ENCODE measurements at places on chromosomes 7 and 10. TPM values are rescaled to one million over a fixed set of nuclear protein-coding genes. Genes with fewer than 3 reads are reported as not detected.
A peak's percentile ranks its signal among the peaks of the same experiment; 100 is the strongest.

OR9A2 gene
- total RNA-seq: not detected

FRAT1 gene
- 4.2 TPM for total RNA-seq

PRR15 gene
- total RNA-seq: not detected

PAPOLB gene
- 0.08 TPM for total RNA-seq

SORCS3 gene
- not detected for total RNA-seq

HSPA12A gene
- total RNA-seq: not detected

SH2D4B gene
- total RNA-seq: 0.21 TPM

GRM3 gene
- not detected for total RNA-seq

HOGA1 gene
- not detected for total RNA-seq

ARL3 gene
- 4.7 TPM for total RNA-seq

LGI1 gene
- not detected for total RNA-seq

IQUB gene
- not detected for total RNA-seq

TRIM73 gene
- 8.2 TPM for total RNA-seq

- no peak for DNase-seq
- H3K27me3 ChIP-seq: peaks cover 13% of the 10 kb centered on the region
- H3K27ac ChIP-seq: no peak overlapping the region
- no peaks in the 10 kb centered on the region for H3K4me1 ChIP-seq
- no peaks in the 10 kb centered on the region for H3K36me3 ChIP-seq
These were observed 62.2 kb downstream of the KCNMA1 start for GRCh38 chr10:77575271-77576006.

GRCh38 chr10:84098667-84099066 lies 40.6 kb upstream of the GHITM start:
- DNase-seq: no peak
- H3K27ac ChIP-seq: no peak overlapping the region
- H3K36me3 ChIP-seq: no peaks in the 10 kb centered on the region
- peaks cover 5% of the 10 kb centered on the region for H3K27me3 ChIP-seq
- no peak overlapping the region for H3K4me3 ChIP-seq
- H3K4me1 ChIP-seq: no peaks in the 10 kb centered on the region

DNA sequence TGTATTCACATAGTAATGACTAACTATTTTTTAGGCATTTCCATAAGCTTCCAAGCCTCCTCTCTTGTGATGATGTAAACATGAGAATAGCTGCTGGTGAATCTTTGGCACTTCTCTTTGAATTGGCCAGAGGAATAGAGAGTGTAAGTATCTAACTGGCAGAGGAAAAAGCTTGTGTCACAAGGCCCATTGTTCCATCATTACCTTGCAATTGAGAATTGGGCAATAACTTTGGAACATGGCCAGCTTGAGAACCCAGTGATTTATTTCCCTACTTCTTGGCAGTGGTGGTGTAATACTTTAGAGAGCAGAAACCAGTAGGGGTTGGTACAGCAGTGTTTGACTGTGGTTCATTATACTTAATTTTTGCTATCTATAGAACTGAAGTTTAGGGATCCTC lies 12.0 kb downstream of the IFRD1 start:
- no peaks in the 10 kb centered on the region for H3K4me1 ChIP-seq
- H3K4me3 ChIP-seq: no peak overlapping the region
- no peak overlapping the region for H3K27ac ChIP-seq
- peaks cover 56% of the 10 kb centered on the region for H3K36me3 ChIP-seq
- no peaks in the 10 kb centered on the region for H3K27me3 ChIP-seq

DNA sequence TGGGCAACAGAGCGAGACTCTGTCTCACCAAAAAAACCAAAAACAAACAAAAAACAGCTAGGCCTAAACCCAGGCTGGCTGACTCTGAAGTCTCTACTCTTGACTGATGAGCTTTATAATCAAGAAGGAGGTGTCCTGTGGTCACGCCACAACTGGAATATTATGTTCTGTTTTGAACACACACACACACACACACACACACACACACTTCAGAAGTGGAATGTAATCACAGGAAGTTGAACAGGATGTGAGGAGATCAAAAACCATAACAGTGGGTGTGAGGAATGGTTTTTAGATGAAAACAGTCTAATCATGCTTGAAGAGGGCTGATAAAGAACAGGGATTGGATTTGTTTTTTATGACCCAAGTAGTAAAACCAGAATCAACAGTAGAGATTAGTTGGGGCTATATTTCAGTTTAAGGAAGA lies 51.1 kb upstream of the IL6 start:
- peaks cover 91% of the 10 kb centered on the region for H3K4me1 ChIP-seq
- H3K27me3 ChIP-seq: no peaks in the 10 kb centered on the region
- peak; percentile 71 for DNase-seq
- peak overlapping the region; percentile 76 for H3K27ac ChIP-seq

DNA sequence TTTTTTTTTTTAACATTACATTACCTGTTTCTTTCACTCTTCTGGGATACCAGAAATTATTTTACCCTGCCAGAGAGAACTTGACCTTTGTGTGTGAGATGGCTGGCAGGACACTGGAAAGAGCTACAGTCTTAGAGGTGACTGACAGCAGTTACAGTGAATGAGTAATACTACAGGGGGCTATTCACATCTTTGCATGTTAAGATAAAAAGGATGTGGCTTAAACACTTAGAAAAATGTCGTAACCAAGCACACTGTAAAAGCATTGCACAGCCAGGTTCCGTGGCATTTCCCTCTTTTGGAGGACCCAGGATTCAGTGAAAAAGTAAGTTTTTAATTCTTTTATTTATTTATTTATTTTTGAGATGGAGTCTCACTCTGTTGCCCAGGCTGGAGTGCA lies 18.8 kb upstream of the TBC1D12 start:
- H3K4me3 ChIP-seq: no peak overlapping the region
- H3K4me1 ChIP-seq: no peaks in the 10 kb centered on the region
- peaks cover 4% of the 10 kb centered on the region for H3K27me3 ChIP-seq
- DNase-seq: no peak
- H3K36me3 ChIP-seq: no peaks in the 10 kb centered on the region

DNA sequence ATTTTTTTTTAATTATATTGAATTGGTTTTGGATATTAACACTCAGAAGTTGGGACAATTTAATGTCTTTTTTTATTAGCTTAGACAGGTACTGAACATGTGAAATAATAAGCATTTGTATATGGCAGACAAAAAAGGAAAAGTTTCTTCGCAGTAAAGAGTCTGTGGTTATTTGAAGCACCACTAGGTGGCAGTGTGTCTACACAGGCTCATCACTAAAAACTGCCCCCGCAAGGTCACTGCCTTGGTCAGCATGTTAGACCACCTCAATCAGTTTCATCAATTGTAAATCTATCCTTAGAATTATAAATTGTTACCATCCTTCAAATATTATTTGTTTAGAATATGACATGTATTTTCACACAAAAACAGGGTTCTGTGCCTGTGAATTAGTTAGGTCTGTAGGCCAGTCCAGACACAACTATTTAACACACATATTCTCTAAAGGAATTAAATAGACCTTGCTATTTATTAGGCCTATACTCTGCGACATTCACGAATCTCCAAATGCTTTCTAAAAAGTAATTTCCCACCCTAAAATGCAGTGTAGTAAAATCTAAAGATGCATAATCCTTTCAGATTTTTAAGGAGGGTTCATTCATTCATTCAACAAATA lies 17.0 kb downstream of the PNLIPRP3 start:
- no peak overlapping the region for H3K27ac ChIP-seq
- H3K4me3 ChIP-seq: no peak overlapping the region
- no peaks in the 10 kb centered on the region for H3K4me1 ChIP-seq
- no peaks in the 10 kb centered on the region for H3K36me3 ChIP-seq

- no peaks in the 10 kb centered on the region for H3K27me3 ChIP-seq
- H3K4me3 ChIP-seq: no peak overlapping the region
- no peaks in the 10 kb centered on the region for H3K36me3 ChIP-seq
- DNase-seq: no peak
- H3K27ac ChIP-seq: no peak overlapping the region
These were observed 298.7 kb downstream of the LRRTM3 start for GRCh38 chr10:67224553-67224952.

- peaks cover 62% of the 10 kb centered on the region for H3K4me1 ChIP-seq
- peak overlapping the region; percentile 53 for H3K4me3 ChIP-seq
- no peak for DNase-seq
- no peaks in the 10 kb centered on the region for H3K27me3 ChIP-seq
- H3K27ac ChIP-seq: peak overlapping the region; percentile 98
These were observed 21.6 kb upstream of the KLF6 start for GRCh38 chr10:3806603-3807002.

DNA sequence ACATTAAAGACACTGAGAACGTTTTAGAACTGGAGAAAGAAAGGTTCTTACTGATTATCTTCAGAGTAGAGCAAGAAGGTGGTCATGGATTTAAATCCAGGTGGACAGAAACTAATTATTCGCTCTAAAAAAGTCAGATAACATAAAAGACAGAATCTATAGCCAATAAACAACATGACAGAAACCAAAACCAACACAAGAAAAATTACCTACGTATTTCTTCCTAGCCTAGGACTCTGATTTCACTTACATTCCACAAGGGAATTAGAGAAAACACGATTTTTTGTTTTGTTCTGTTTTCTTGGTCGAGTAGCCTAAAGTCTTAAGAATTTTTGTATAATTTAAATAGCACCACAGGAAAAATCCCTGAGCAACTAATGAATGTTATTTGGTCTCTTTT lies 15.1 kb downstream of the CPA1 start:
- peak overlapping the region; percentile 31 for H3K4me3 ChIP-seq
- no peaks in the 10 kb centered on the region for H3K27me3 ChIP-seq
- peak overlapping the region; percentile 43 for H3K27ac ChIP-seq
- no peak for DNase-seq
- peaks cover 44% of the 10 kb centered on the region for H3K4me1 ChIP-seq

DNA sequence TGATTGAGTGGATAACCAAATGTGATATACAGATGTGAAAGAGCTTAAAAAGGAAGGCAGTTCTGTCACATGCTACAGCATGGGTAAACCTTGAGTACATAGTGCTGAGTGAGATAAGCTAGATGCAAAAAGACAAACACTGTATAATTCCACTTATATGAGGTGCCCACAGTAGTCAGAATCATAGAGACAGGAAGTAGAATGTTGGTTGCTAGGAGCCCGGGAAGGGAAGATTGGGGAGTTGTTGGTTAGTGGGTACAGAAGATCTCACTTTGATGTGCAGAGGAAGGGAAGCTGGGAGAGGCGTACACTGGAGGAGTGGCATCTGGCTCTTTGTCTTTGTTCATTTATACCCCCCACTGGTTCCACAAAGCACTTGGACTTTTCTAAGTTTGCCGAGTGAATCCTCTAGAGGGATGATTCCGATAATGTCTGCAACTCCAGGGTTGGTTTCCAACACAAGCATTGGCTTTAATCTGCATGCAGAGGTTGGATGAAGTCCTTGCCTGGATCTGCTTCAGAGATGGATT lies 39.5 kb downstream of the TSPAN14 start:
- no peak for DNase-seq
- H3K27me3 ChIP-seq: no peaks in the 10 kb centered on the region
- peak overlapping the region; percentile 51 for H3K4me3 ChIP-seq
- H3K4me1 ChIP-seq: peaks cover 99% of the 10 kb centered on the region
- H3K36me3 ChIP-seq: peaks cover 94% of the 10 kb centered on the region

DNA sequence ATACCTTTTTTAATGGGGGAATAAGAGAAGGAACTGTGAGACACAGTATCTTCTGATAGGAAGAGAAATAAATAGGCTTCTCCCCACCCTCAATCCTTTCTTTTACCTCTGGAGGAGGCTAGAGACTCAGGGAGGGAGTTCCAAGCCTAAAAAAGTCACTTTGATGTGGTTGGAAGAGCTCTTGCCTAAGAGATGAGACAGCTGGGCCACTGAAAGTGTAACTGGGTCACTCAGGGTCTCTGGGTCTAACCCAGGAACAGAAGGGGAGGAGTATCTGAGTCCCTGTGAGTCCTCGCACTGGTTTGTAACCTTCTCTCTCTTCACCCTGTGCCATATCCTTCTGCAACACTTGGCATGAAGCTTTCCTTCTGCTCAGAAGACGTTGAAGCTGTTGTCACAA lies 222.9 kb upstream of the AGK start:
- H3K4me1 ChIP-seq: no peaks in the 10 kb centered on the region
- DNase-seq: no peak
- H3K4me3 ChIP-seq: no peak overlapping the region
- no peak overlapping the region for H3K27ac ChIP-seq
- no peaks in the 10 kb centered on the region for H3K36me3 ChIP-seq

DNA sequence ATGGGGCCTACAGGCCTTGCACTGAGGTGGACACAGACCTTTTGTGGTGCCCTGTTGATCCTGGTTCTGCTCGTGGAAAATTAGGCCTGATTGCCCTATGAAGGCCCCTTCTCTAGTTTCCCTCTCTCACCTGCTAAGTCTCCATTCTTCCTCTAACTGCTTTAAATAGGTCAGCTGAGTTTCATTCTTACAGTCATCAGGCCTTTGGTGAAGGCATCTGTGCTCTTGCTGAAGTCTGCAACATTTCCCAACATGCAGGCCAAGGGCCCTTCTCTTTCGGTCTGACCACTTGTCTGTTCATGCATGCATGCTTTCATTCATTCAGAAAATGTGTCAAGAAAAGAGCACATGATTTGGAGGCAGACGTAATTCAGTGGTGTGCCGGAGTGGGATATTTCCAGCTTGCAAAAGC lies 244.0 kb downstream of the BUB3 start:
- no peaks in the 10 kb centered on the region for H3K36me3 ChIP-seq
- no peak overlapping the region for H3K4me3 ChIP-seq
- H3K27ac ChIP-seq: no peak overlapping the region
- no peak for DNase-seq
- no peaks in the 10 kb centered on the region for H3K4me1 ChIP-seq
